Astrocyte of the spinal cord (primary cell): ENCODE measurements at places on chromosomes 12 and 14.

GRCh38 chr12:93886533-93887511 lies 209.6 kb downstream of the CRADD start:
- peak; percentile 81 for DNase-seq

GRCh38 chr12:20188930-20189653 lies 179.2 kb upstream of the PDE3A start:
- DNase-seq: no peak

DNA sequence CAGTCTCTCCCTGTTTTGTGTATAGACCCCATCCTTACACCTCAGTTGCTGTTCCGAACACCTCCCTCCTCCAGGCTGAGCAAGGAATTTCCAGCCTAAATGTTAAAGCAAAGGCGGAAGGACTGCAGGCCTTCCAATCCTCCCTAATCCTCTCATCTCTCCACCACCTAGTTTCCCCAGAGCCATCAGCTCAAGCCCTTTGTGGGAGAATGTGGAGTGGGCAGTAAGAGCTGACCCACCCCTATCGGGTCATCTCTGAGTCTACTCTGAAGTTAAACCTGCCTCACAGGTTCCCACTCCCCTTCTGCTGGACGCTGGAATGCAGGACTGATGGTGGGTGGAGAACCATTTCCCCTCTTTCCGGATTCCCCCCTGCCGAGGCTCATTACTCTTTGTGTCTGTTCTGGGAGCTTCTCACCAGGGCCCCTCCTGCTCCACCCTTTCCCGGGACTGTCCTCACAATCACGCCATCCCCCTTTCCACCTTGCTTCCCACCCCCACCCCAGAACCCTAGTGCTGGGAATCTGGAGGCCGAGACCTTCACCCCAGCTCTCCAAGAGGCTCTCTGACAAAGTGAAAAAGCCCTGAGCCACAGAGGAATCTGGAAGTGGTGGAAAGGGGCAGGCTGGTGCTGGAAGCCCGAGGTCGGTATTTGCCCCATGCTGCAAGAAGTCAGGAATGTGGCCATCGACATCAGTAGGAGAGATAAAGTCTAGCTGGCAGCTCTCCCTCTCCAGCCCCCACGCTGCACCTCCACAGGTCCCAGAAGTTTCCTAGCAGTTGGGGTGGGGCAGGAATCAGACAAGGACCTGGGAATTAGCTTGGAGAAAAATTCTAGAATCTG lies 3.3 kb upstream of the KRT18 start:
- DNase-seq: peak; percentile 59

DNA sequence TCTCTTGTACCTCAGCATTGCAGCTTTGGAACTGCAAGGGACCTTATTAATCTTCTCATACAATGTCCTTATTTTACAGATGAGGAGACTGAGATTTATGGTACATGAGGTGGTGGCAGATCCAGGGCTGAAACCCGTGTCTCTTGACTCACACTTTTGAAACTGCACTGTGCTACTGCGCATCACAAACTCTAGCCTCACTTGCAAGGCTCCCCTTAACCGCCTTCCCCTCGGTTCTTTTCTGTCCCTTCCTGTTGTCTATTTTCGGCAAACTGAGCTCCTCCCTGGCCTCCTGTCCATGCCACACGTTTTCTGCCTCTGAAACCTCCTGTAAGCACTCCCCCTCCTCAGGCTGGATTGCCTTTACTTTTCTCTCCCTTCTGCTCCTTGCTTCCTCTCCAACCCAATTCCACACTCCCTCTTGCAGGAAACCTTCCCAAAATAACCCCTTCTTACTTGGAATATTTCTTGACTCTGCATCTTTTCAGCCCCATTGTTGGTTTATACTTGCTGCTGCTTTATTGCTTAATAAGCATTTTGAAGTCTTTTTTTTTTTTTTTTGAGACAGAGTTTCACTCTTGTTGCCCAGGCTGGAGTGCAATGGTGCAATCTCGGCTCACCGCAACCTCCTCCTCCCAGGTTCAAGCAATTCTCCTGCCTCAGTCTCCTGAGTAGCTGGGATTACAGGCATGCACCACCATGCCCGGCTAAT lies 72.4 kb upstream of the CISTR start:
- no peak for DNase-seq

DNA sequence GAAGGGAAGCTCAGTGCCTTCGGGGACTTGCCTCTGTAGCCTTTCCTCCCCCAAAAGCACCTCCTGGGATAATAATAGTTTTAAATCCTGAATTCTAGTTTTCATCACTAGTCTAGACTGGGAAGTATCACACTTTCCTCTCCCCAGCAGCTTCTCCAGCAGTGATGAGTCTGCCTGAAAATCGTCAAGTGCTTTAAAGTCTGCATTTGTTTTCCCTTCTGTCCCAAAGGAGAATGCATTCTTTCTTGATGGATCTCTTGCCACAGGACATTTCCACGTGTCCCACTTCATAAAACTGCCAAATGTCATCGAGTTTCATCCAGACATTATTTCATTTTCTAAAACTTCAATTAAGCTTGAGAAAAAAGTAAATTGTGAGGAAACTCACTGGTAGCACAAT lies 15.0 kb downstream of the CSRP2 start:
- DNase-seq: no peak

DNA sequence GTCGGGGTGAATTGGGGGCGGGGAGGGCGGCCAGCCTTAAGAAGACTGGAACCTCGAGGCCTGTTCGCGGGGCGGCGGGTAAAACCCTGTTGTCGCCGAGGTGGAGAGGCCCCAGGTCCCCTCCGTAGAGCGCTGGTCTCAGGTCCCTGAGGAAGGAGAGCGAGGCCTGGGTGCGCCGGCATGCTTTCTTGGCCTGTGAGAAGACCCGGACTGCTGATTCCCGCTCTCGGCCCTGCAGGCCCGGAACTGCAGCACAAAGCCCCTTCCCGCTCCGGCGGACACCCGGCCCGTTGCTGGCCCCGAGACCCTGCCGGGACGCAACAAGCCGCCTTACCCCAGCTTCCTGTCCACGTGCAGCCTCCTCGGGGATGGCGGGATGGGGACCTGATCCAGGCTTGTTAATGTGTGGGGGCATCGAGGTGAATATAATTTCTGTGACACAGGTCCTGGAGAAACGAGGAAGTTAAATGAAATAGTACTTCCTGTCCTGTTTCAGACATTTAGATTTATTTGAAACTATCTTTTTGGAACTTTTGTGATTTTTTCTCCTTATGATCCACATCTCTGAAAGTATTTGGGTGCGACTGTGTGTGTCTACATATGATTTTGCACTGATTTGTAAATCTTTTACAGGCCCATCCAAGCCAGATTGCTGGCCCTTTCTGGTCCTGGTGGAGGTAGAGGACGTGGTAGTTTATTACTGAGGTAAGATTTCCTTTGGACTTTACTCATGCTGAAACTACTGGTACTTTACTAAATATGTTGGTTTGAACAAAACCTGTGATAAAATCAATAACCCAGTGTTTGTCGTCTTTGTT lies 600 bp downstream of the PNN start:
- DNase-seq: no peak

DNA sequence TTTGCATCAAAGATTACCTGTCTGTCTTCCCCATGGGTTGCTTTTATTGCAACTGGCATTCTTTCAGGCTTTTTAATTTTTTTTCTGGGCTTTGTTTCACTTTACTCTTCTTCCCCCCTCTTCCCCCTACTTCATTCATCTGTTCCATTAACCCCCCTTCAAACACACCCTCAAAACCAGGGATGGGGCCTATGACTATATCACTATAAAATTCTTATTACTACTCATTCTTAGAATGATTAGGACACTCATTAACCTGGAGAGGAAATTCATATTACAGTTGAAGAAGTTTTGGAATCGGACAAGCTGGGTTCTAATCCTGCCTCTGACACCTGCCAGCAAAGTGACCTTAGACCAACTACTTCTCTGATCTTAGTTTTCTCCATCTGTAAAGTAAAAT lies 24.8 kb upstream of the MDM1 start:
- DNase-seq: no peak

DNA sequence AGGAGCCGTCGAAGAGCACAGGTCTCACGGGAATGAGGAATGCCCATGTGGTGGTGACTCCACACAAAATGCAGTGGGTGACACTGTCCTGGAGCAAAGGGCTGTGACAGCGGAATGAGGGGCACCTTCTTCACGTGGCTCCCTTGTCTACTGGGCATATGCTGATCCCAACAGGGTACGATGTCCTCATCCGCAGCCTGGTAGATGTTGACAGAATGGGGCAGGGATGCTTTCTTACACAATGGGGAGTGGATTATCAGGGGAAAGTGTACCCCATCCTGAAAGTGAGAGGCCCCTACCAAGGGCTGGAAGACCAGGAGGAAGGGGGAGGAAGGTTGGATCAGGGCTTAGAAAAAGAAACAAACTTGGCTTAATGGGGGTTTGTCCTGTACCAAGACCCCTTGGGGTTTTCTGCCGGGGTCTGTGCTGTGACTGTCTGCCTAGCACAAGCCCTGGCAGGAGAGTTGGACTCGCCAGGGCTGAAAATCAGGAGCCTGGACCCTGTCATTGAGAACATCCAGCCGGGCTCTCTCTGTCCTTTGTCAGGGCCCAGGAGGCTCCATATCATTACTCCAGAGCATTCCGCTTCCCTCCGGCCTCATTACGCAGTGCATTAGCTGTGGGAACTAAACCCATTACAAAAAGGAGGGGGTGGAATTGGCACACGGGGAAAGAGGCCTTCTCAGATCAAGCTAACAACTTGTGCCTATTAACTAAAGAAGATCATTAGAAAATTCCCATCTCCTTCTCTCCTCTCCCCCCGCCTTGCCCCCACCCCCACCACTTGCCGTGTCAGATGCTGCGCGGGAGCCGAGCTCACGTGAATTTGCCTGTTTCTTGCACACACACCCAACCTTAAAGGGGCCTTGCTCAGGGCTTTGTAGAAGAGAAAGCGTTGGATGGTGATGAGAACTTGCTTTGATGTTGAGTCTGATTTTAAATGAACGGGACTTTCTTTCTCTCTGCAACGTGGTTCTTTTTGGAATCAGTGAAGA lies 171.8 kb upstream of the PARP11 start:
- no peak for DNase-seq

GRCh38 chr12:62802984-62803383 lies 132.0 kb downstream of the PPM1H start:
- DNase-seq: peak; percentile 46

DNA sequence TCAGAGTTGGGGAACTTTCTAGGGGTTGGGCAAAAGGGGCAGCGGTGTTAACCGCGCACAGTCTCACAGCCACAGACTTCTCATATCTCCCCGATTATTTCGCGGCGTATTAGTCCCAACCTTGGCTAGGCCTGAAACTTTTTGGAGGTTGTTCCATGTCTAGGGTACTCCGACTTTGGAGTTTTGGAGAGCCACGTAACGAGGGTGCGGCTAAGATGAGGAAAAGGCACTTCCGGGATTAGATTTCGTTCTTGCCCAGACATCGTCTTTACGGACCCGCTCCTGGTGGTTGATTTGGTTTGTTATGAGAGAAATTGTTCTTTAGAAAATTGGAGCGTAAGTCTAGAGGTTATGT lies 513 bp downstream of the CCNK start:
- DNase-seq: peak; percentile 24

DNA sequence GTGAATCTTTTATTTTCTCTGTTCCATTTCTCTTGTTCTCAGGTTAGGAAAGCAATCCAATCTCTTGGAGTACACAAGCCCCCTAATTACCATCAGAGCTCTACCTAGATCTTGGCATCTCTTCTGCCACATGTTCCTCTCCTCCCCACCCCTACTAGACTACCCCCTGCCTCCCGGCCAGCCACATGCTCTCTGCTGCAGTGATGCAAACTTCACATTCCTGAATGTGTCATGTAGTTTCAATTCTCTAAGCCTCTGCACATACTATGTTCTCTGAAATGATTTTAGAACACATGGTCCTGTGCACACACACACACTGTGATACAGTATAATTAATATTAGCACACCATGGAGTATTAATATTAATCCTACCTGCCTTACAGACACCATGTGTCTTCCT lies 104.6 kb downstream of the EFCAB11 start:
- peak; percentile 56 for DNase-seq

DNA sequence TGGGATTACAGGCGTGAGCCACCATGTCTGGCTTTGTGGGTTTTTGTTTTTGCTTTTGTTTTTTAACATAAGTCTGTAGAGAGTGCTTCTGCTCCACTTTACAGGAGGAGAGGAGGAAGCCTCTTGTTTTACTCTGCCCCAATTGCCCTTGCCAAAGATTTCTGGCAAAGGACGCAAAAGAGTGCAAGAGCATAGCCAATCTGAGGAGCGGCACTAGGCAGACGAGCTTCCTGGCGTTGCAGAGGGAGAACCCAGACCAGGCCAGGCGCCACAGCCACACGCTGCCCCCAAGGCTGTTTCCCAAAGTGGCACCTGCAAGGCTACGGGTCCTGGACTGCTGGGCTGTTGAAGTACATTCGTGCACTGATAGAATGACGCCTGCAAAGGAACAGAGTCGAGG lies 96.2 kb downstream of the BBS10 start:
- DNase-seq: no peak

GRCh38 chr14:61388173-61388975 lies 67.0 kb downstream of the PRKCH start:
- DNase-seq: peak; percentile 48

DNA sequence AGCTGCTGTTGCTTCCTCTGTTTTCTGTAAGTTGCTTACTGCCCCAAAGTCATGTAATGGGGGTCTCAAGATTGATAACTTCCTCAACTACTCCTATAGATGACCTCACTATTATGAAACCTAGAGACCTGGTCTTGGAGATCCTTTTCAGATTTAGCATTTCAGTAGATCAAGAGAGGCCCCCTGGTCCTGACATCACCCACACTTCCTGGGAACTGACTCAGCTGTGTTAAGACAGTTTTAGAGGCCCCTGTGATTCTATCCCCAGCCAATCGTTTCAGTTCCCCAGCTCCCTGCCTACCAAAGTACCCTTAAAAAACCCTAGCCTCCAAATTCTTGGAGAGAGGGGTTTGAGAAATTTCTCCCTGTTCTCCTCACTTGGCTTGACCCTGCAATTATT lies 9.2 kb upstream of the ARG2 start:
- no peak for DNase-seq

- DNase-seq: no peak
These were observed 5.8 kb downstream of the GPR68 start for GRCh38 chr14:91238661-91239060.

- no peak for DNase-seq
These were observed 26.2 kb downstream of the TCP11L2 start for GRCh38 chr12:106328735-106329134.

DNA sequence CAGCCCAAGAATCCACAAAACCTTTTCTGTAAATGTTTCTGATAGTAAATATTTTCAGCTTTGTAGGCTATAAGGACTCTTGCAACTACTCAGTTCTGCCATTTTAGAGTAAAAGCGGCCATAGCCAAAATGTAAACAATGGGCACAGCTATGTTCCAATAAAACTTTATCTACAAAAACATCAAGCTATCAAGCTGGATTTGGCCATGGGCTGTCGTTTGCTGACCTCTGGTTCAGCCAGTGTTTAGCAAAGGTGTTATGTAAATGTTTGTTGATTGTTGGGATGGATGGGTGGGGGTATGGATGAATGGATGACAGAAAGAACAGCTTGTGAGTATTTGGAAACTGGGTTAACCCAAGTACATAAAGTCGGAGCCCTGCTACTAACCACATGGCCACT lies 111.1 kb upstream of the VRK1 start:
- no peak for DNase-seq

- no peak for DNase-seq
These were observed 41.2 kb downstream of the SLC25A21 start for GRCh38 chr14:37131205-37131604.
